ENCODE measurements at places on chromosomes 1 and 21.

DNA sequence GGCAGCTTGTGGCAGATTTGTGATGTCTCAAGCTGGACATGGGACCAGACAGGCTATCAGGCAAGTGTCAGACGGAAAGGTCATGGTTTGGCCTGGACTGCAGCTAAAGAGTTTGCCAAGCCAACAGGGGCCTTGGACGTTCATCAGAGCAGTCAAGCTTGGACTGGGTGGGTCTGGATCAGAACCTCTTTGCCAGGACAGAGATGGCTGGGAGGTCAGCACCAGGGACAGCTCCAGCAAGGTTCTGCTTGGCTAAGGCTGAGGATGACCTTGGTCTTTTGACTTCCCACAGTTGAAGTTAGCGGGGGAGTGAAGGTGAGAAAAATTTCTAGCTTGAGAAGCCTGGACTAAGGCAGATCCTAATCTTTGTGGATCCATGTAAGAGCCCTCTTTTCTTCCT, 68.1 kb downstream of the GRIK3 start:
- DNase-seq: peak; percentile 35

DNA sequence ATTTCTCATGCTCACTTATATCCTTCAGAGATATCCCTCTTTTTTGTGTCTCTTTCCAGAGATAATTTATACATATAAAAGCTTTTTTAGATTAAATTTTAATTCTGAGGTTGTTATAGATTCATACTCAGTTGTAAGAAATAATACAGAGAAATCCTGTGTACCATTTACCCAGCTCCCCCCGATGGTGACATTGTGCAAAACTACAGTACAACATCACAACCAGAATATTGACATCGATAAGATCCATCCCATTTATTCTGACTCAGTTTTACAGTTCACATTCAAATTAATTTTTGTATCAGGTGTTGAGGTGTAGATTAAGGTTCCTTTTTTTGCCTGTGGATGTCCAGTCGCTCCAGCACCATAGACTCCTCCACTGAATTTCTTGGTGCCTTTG, 14.3 kb downstream of the DMRTB1 start:
- no peak for DNase-seq

- DNase-seq: no peak
Measured at GRCh38 chr1:99994496-99994895, 24.7 kb downstream of the SLC35A3 start.

- DNase-seq: no peak
Measured at GRCh38 chr1:20443703-20444586, 42.1 kb downstream of the CAMK2N1 start.

DNA sequence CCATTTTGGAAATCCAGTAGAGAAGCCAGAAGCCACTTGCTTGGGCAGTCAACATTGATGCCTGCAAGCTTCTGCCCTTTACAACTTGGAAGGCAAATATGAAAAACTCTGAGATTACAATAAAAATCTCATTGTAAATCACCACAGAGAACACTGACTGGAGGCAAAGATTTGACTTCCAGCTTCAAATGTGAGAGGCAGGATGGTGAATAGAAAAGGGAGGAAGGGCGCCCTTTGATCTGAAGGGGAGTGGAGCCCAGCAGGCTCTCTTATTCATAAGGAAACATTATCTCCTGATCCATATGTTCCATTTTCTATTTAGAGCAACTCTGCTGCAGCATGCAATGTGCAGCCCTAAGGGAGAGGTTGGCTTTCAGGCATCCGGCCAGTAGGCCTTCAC, 348.3 kb downstream of the AJAP1 start:
- DNase-seq: no peak

- DNase-seq: no peak
Measured at GRCh38 chr1:43979528-43980254, 681 bp downstream of the B4GALT2 start.
